ENCODE measurements at places on chromosomes 4 and X.

- peak; percentile 43 for DNase-seq
Measured at GRCh38 chrX:12978205-12979025, 3.5 kb downstream of the TMSB4X start.

GRCh38 chr4:152738827-152739226 lies 40.7 kb downstream of the TIGD4 start:
- no peak for DNase-seq

- no peak for DNase-seq
Measured at GRCh38 chr4:175034986-175035705, 117.0 kb downstream of the ADAM29 start.

DNA sequence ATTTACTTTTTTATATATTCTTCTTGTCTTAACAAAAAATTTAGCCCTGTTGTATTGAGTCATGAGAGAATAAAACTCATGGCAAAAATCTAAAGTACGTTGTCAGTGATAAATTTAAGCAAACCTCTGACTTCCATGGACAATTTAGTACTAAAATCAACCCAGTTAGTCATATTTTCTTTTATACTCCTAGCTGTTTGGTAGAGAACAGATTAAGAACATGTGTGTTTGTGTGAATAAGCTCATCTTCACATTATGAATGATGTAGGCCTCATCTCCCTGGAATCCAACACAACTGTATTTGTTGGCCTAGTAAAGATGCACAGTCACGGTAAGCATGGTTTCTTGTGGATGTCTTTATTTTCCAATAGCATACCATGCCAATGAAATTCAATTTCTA lies 40.8 kb upstream of the FAM47B start:
- no peak for DNase-seq

GRCh38 chrX:100743009-100743607 lies 11.2 kb upstream of the SYTL4 start:
- no peak for DNase-seq

DNA sequence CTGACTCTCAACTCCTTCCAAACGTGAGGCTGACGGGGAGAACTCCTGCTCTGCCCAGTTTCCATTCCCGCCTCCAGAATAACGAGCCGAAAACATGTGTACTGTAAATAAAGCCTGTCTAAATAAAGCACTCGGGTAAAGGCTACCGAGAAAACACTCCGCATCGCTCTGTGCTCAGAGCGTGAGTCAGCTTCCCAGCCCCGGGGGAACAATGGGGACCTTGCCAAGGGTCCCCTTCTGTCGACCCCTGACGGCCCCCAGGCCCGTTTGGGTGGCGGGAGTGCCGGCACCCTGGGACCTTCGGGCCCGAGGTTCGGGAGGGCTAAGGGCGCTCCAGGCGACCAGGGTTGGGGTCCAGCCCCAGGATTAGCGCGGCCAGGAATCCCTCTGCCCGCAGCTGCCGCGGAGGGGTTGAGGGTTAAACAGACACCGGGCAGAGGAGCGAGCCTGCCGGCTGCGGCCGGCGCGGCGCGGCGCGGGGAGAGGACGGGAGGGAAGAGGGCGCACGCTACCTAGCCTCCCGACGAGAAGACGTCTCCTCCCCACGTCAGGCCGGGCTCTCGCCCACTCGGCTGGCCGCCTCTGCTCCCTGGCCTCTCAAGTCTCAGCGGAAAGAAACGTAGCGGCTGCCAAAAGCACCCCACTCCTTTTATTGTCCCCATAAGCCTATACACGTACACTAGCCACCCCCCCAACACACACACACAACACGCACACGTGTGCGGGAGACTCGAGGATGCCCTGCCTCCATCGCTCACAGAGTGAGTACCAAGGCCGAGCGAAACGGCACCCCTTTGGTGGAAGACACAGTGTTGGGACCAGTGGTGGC lies 85.5 kb downstream of the BCOR start:
- DNase-seq = no peak

GRCh38 chr4:93384887-93385286 lies 443.7 kb upstream of the ATOH1 start:
- no peak for DNase-seq

DNA sequence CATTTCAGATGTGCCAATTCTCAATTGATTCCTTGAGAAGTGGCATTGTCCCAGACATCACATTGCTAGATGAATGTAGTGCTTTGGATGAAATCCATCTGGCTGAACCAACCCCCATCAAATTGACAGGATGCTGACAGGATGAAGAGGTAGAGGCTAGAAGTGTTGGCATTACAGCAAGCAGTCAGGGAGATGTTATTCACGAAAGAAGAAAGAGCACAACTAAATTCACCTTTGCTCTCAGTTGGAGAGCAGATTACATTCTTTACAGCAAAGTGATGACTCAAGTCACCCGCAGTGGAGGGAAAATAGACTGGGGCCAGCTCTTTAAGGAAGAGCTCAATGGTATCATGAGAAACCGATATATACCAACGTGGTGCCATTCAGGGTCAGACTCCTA lies 259.6 kb downstream of the C4orf33 start:
- no peak for DNase-seq

- DNase-seq = no peak
Measured at GRCh38 chrX:150219374-150220185, 143.5 kb upstream of the MAMLD1 start.

DNA sequence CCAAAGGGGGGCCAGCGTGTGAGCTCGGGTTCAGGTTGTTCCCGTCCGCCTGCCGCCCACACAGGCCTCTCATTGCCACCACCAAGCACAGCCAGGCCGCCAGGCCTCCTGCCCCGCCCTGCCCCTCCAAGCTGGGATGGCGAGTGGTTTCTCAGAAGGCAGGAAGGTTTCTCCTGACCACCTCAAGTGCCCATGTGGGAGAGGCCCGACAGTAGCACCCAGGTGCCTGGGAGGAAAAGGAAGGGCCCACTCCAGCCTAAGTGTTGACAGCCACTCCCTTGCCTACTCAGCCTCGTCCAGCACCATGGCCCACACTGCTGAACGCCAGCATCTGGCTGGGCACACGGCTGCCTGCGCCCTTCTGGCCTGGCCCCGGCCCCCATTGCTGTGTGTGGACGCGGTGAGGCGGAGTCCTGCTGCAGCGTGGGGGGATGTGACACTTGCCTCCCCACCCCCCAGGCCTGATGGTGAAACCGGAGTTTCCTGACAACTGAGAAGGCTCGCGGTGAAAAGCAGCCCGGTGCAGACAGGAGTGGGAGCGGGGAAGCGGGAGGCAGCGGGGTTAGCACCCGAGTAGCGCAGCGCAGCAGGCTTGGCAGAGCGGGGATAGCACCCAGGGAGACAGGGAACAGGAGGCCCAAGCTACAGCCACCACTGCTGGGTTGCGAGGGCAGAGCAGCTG lies 19.2 kb downstream of the FLNA start:
- no peak for DNase-seq

- DNase-seq = no peak
Measured at GRCh38 chrX:98956014-98956413, 1454.1 kb downstream of the PCDH19 start.

DNA sequence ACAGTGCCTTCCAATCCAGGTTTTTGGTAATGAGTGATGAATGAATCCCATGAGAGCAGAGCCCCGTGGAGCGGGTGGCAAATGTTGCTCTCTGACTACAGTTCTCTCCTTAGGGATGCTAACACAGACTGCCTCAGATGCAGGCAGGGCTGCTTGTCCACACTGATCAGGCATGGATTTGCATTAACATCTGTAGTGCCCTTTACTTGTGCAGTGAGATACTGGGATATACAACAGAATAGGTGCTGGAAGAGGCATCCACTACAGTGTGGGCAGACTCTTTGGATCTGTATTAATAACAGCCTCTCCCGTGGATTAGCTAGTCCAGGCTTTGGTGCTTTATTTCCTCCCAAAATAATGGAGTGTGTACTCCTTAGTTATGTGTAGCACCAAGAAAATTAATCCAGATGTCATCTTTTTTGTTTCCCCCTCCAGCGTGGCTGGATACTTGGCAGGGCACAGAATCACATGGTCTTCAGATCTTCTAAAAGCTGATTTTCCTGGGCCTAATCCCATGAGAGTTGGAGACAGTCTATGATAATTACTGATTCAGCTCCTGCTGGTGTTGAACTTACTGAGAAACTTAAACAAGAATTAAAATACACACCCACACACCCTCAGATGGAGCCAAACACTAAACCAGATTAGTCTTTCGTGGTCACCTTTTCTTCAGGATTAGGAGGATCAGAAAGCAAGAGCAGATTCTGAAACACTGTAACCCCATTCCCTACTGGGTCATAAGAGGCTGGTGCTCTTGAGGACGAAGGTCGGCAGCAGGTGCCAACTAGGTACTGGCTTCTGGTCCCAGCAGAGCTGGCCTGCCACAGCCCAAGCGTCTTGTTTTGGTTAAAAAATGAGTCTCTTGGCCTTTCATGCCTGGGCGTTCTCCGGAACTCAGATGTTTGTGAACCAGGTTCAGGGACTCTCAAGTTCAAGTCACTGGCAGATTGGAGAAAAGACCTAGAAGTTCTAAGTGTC lies 23.1 kb upstream of the NAP1L5 start:
- DNase-seq = no peak

DNA sequence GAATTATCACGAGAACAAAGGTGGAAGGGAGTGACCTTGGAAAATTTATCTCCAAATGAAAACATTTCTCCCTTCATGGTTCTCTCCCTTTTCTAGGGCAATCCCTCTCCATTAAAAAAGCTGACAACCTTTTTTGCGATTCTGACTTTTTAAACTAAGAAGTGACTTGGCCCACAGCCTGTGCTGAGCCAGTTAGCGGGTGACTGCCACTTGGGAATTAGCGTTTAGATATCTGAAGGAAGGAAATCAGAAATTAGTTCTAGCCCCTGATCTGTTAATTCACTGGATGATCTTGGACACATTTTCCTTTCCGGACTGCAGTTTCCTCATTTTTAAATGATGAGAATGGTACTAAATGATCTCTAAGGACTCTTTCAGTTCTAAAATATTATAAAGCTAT lies 245.0 kb downstream of the FBXO8 start:
- no peak for DNase-seq

- DNase-seq = no peak
Measured at GRCh38 chr4:17173300-17173699, 274.9 kb upstream of the LDB2 start.

- no peak for DNase-seq
Measured at GRCh38 chrX:25004485-25005032, 11.2 kb downstream of the ARX start.

DNA sequence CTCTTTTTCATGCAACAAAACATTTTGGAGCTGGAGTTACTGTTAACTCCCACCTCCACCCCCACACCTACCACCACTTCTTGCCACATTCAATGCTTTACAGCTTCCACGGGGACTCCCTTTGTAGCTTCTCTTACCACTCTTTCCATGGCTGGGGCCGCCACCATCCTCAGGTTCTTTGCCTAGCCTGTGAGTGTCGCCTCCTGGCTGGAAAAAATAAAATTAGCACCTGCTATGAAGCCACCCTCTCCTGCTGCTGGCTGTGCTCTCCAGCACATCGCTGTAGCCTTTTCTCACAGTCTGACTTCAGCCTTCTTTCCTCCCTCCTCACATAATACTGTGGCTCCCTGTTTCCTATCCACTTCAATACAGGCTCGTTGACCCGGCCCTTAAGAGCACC lies 114.4 kb downstream of the FRAS1 start:
- no peak for DNase-seq

DNA sequence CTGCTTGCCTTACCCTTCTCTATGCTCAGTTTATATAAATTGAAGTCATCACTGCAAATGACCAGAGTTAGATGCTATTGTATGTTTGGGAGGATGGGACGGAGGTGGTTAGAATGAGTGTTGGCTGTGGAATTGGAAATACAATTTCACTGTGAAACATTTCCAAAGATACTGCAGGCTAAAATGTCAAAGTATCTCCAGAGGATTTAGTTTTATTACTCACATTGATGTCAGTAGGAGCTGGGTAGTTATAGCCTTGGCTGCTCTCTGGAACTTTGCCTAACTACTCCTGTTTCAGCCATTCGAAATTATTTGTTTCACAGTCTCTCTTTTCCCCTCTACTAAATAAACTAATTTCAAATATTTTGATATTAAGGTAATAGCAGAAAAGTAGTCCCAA lies 92.6 kb upstream of the PPP3CA start:
- no peak for DNase-seq

DNA sequence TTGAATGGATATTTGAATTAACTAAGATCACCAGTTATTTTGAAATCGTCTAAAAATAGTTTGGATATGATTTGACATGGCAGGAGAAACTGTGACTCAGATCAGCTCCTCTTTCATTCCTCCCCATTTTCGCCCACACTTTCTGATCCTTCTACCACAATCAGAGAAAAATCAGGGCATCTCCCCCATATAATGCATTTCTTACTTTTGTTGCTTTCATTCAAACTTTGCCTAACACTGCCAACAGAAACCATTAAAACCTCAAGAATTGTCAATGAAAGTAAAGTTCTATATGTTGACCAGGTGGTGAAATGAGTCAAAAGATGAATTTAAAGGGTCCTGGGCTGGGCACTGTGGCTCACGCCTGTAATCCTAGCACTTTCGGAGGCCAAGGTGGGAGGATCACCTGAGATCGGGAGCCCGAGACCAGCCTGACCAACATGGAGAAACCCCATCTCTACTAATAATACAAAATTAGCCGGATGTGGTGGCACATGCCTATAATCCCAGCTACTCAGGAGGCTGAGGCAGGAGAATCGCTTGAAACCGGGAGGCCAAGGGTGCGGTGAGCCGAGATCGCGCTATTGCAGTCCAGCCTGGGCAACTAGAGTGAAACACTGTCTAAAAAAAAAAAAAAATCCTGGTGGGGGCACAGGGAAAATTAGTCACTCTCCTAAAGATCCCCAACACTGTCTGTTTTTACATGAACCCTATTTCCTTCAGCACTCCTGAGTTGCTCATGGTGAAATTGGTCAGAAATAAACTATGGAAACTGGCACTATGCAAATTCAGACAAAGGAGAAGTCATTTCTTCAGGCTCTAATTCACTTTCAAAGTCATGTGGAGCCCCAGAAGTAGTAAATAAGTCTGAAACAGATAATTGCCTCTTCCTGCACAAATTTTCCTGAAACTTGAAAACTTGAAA lies 122.8 kb upstream of the NOCT start:
- peak; percentile 3 for DNase-seq

DNA sequence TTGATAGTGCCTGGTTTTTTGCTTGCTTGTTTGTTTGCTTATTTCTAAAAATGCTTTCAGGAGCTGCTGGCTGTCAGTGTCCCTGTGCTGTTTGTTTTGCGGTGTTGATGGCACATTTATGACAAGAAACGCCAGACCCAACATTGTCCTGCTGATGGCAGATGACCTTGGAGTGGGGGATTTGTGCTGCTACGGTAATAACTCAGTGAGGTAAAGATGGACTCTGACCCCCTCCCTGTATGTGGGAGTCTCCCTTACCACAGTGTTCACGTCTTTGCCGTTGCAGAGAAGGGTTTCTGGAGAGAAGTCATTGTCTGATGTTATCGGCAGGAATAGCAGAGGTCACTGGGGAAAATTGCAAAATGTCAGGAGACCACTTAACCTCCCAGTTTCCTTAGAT lies at the start of gene ARSH:
TSS of gene ARSH (plus strand) at position 52 of the 400 bp plus-strand sequence. CDS start at position 119, 67 bp downstream.
- no peak for DNase-seq
